Adipose tissue (tissue), 3 donors: ENCODE measurements at places on chromosomes 5 and 9. TPM values are rescaled to one million over a fixed set of nuclear protein-coding genes. Genes with fewer than 3 reads are reported as not detected.

The TNC gene
- polyA plus RNA-seq = 1.9 TPM

The CER1 gene
- not detected for polyA plus RNA-seq

The GDA gene
- polyA plus RNA-seq = 0.81 TPM

The FCN2 gene
- 0.84 TPM for polyA plus RNA-seq

The INSL6 gene
- polyA plus RNA-seq = not detected

The FCN1 gene
- polyA plus RNA-seq = 1.7 TPM

The FAM53C gene
- polyA plus RNA-seq = 12.4 TPM

The NPDC1 gene
- polyA plus RNA-seq = 45.3 TPM

The FGF1 gene
- 2.5 TPM for polyA plus RNA-seq

The ABCA2 gene
- 42.9 TPM for polyA plus RNA-seq

The NR2F1 gene
- 10.0 TPM for polyA plus RNA-seq

The AOPEP gene
- polyA plus RNA-seq = 22.9 TPM

The SLC36A2 gene
- 0.15 TPM for polyA plus RNA-seq

The SLC6A19 gene
- polyA plus RNA-seq = 0.07 TPM

The GABBR2 gene
- polyA plus RNA-seq = not detected

The SPINK5 gene
- 0.98 TPM for polyA plus RNA-seq

The ZNF366 gene
- 0.82 TPM for polyA plus RNA-seq

The TMEM8B gene
- 5.6 TPM for polyA plus RNA-seq

The KLF9 gene
- polyA plus RNA-seq = 23.1 TPM

The RMND5B gene
- polyA plus RNA-seq = 19.7 TPM

The PCDHB10 gene
- polyA plus RNA-seq = 0.67 TPM

The MOB3B gene
- polyA plus RNA-seq = 1.7 TPM

The SLC46A2 gene
- polyA plus RNA-seq = 0.05 TPM

The OLFM1 gene
- polyA plus RNA-seq = 24.8 TPM

The SLC9A3 gene
- polyA plus RNA-seq = 3.1 TPM

The DMRT3 gene
- polyA plus RNA-seq = 0.79 TPM

The NEURL1B gene
- polyA plus RNA-seq = 3.7 TPM

The GPBP1 gene
- 33.2 TPM for polyA plus RNA-seq

The NEUROG1 gene
- not detected for polyA plus RNA-seq

The PRR16 gene
- polyA plus RNA-seq = 0.74 TPM

The MYOZ3 gene
- 0.24 TPM for polyA plus RNA-seq

The IL33 gene
- polyA plus RNA-seq = 2.7 TPM

The PCDHB11 gene
- polyA plus RNA-seq = 1.4 TPM

The GABRA6 gene
- polyA plus RNA-seq = not detected

The SMC2 gene
- 2.1 TPM for polyA plus RNA-seq

The AQP7 gene
- polyA plus RNA-seq = 42.7 TPM

The MEGF10 gene
- polyA plus RNA-seq = 0.01 TPM

The PAEP gene
- polyA plus RNA-seq = not detected

The PCDHB5 gene
- polyA plus RNA-seq = 1.6 TPM

The PRDM9 gene
- polyA plus RNA-seq = not detected

The NKD2 gene
- polyA plus RNA-seq = 5.0 TPM
